AG09309 (cell line): ENCODE measurements at places on chromosomes 4 and X.
A peak's percentile ranks its signal among the peaks of the same experiment; 100 is the strongest.

- DNase-seq, result no peak
These were observed 38.4 kb upstream of the PJA1 start for GRCh38 chrX:69203638-69204037.

DNA sequence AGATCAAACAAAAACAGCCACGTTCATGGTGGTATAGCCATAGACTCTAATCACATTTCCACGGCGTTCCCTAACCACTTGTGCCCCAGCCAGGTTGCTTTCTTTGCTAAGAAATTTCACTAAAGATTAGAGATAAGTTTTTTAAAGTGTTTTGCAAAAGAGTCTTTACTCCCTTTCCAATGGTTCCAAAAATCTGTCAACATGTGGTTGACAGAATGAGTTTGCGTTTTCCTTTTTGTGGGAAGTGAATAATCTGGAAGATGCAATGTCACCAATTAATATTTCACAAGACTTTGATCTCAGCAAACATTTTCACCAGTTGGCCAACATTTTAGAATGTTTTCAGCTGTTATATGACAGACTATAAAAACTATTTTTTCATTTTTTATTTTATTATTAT lies 35.3 kb downstream of the CXCL1 start:
- peak; percentile 50 for DNase-seq

GRCh38 chr4:26727844-26728243 lies 132.8 kb upstream of the STIM2 start:
- DNase-seq, result no peak

GRCh38 chr4:70183168-70183939 lies 12.2 kb upstream of the ODAM start:
- DNase-seq, result no peak

GRCh38 chrX:151370906-151371305 lies 26.1 kb upstream of the VMA21 start:
- no peak for DNase-seq
